ENCODE measurements at places on chromosomes 7 and 10.
A peak's percentile ranks its signal among the peaks of the same experiment; 100 is the strongest.

DNA sequence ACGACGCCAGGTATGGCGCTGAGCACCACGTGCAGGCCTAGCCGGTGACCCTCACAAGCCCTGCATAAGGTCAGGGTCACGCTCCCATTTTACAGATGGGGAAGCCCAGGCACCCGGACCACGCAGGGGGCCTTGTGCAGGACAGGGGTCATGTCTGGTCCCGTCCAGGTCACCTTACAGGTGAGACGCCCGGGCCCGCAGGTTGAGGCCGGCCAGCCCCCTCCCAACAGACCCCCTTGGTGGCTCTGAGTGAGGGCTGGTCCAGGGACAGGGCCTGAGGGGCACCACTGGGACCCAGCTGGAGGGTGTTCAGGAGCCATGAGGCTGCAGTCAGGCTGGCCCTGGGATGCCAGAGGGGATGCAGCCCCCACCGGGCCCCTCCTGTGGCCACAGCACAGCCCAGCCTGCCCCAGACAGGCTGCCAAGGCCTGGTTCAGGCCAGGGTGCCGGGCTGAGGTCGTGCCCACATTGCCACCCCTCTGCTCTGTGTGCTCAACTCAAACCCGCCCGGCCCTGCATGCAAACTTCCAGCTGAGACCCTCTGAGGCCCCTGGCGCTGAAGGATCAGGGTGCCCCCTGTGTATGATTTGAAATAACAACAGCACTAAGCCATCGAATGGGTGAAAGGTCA is 69.0 kb downstream of the PWWP2B start:
- no peak for DNase-seq

- DNase-seq, result peak; percentile 92
Measured at GRCh38 chr10:100986952-100987684, at the start of the genes MRPL43 and TWNK. Gene MRPL43 (minus strand): TSS chr10:100987497. CDS start chr10:100987443, 54 bp downstream. Gene TWNK (plus strand): TSS chr10:100987543. CDS start chr10:100988211, 668 bp downstream.

DNA sequence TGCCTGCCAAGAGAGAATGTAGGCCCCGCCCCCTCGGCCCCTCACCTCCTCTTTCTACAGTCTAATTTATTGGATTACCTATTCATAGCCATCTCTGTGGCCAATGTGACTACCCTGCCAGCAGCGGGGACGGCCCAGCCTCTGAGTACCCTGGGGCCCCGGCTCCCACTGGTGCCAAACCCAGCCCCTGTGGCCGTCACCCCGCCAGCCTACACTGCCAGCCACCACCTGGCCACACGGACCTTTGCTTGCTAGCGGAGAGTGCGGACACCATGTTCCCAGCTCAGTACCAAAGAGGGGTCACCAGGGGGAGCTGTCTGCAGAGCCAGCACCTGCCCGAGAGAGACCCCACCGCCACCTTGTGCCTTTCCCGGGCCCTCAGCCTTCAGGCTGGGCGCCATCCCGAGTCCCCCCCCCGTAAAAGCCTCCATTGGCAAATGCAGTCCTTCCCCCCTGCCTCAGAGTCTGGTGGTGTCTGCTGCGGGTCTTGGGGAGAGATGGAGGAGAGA is 511.1 kb downstream of the ZNF37A start:
- DNase-seq, result no peak

DNA sequence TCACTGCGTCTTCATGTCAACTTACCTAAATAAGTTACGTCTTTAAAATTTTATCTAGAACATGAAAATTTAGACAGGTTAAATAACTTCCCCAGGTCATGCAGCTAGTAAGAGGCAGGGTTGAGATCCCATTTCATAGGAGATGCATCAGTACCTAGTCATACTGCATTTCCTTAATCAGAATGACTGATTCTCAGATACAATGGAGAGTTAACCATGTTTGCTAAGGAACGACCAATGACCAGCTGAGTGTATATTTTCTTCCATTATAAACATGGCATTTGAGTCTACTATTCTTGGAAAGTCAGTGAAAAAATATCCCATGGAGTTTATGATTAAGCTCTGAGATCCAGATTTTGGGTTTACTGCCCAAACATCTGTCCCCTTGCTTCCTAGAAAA is 39.6 kb downstream of the ENTPD1 start:
- DNase-seq, result no peak

DNA sequence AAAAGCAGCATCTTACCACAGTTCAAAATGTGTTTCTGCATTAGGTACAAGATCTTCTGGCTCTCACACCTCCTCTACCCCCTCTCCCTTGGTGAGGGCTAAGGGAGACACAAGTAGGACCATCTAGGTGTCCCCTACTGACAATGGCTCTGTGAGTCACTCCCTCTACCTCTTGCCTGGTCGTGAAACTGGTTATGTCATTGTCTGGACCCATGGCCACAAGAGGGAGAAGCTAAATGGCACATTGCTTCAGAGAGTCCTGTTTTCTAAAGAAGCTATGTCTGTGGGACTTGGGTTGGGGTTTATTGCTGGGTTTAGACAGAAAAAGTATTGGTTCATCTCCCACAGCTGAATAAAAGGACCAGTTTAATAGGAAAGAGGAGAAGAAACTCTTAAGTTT is 4.0 kb upstream of the PLXNA4 start:
- no peak for DNase-seq

DNA sequence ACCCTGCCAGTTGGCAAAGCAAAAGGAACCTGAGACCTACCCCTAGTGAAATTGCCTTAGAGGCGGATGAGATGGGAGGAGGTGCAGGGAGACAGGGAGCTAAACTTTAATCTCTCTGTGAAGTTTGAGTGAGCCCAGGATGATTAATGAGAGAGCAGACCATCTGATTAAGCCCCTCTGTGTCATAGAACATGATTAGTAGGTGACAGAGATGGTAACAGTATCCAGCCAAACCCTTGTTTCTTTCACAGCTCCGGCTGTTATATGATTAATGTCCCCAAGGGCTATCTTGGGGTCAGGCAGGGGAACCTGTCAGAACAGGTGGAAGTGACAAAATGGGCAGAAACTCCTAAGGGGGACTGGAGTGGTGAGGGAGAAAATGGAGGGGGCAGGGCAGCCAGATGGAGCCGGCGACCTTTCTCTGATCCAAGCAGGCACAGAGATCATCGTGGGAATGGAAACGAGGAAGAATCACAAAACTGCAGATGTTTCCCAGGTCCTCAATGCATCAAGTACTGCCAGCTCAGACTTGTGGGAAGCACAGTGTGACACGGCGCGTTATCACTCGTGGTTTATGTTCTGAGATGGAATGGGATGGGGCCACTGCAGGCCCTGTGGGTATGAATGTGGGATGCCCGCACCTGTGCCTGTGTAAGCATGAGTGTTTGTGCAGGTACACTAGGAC is 684.2 kb downstream of the LRMDA start:
- no peak for DNase-seq
